Stimulated activated CD4-positive, alpha-beta T cell treated with anti-CD3 and anti-CD28 coated beads, Interleukin-15, amount 100 ng/mL, for 24 hours (primary cell): ENCODE measurements at places on chromosomes 12 and 14.

GRCh38 chr12:131872154-131873051 is 22.0 kb upstream of the ULK1 start:
- DNase-seq = no peak

DNA sequence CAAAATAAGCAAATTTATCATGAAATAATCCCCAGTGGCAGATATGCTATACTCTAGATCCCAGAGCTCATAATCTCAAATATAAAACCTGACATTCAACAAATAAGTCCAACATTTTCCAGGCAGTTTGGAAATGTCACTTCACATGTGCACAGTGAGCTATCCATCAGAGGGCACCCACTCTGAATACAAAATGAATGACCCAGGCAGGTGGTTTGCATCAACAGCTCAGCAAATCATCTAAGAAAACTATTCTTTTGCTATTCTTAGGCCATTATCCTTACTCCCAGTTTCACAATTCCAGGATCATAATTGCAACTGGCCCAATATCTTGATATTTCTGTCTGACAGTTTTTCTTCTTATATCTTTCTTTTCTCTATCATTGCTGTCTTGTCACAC is 38.5 kb downstream of the TRIM9 start:
- DNase-seq = no peak

GRCh38 chr14:57085801-57086200 is 182.9 kb downstream of the EXOC5 start:
- no peak for DNase-seq

- DNase-seq = no peak
These were observed 1.4 kb downstream of the ADIPOR2 start for GRCh38 chr12:1692226-1692625.

- DNase-seq = no peak
These were observed 58.7 kb upstream of the KCNA5 start for GRCh38 chr12:4984971-4985370.

GRCh38 chr12:103698752-103699560 is 111.9 kb downstream of the STAB2 start:
- peak; percentile 6 for DNase-seq

GRCh38 chr12:132972374-132972773 is 13.8 kb upstream of the ZNF26 start:
- no peak for DNase-seq

- no peak for DNase-seq
These were observed 90.8 kb downstream of the NTF3 start for GRCh38 chr12:5522432-5523335.

- peak; percentile 8 for DNase-seq
These were observed 809 bp downstream of the PRKD1 start for GRCh38 chr14:29926701-29927375.

GRCh38 chr12:56299308-56299852 is 750 bp downstream of the CS start:
- peak; percentile 39 for DNase-seq

DNA sequence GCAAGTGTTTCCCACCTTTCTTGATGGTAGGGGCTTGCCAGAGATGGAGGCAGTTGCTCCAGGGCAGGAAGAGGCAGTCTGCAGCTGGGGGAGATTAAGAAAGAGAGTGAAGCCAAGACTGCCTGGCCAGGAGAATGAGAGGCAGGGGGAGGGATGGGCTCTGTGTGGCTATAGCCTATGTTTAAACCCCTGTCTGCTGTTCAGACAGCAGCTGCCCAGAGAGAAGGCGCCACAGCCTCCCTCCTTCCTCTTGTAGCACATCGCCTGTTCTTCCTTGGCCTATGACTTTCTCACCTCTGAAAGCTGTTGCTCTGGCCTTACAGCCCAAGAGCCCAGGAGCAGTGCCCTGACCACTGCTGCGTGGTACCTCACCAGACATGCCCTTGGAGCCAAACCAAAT is 61.7 kb downstream of the EMP1 start:
- DNase-seq = no peak

- DNase-seq = no peak
These were observed 5.6 kb downstream of the SIX1 start for GRCh38 chr14:60643463-60644314.

DNA sequence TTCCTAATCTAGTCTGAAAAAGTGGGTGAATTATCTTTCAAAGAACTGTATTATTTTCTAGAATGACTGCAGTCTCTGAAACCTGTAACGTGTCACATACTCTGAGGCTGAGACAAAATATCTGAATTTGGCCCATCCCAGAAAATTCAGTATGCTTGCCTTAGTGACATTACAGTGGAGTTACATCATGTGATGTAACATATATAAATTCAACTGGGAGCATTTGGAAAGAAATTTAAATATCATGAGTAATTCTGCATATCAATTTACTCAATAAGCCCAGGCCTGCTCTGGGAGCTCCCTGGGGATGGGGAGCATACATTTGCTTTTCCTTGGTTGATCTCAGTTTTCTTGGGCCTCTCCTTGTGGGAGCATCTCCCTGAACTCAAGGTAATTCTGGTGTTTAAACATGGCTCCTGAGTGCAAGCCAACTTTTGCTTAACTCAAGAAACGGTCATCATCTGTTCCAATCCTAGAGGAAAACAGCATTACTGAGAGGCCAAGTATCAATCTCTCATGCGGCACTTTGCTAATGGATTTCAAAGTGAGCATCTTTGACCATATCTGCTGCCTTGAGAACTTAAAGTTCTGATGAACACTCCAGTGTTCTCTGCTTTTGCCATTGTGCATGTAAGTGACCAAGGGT is 54.4 kb downstream of the AKAP6 start:
- DNase-seq = no peak

GRCh38 chr12:62737188-62737587 is 197.8 kb downstream of the PPM1H start:
- DNase-seq = no peak

GRCh38 chr14:106505366-106505765 is 979.0 kb downstream of the TMEM121 start:
- DNase-seq = no peak

GRCh38 chr12:88571543-88571942 is 8.7 kb downstream of the KITLG start:
- DNase-seq = no peak

DNA sequence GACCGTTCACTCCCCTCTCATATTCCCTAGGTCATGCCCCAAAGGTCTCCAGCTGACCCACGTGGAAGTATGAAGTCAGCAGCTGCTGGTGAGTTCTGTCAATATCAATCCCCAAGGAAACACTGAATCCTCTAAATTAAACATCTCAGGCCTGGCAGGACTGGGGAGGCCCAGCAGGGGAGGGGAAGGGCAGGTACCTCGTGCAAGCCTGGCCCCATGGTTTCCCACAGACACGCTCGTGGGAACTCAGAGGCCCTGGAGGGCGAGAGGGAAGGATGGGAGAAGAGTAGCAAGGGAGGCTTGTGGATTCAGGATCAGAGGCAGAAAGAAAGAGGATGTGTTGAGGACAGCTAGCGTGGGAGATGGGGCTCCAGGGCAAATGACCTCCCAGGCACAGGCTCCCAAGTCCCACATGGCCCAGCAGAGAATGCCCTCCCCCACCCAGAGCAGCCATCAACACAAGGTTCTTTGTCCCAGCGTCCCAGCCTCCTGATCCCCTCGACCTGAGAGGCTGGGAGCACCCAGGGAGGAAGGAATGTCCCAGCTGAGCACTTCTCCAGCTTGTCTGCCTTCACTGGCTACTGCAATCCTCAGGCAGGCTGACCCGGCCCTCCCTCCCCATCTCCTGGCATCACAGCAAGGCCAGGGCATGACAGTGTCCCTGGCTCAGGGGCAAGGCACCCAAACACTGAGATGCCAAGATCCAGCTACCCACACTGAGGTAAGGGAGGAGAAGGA is 20.1 kb upstream of the RPLP0 start:
- DNase-seq = no peak

DNA sequence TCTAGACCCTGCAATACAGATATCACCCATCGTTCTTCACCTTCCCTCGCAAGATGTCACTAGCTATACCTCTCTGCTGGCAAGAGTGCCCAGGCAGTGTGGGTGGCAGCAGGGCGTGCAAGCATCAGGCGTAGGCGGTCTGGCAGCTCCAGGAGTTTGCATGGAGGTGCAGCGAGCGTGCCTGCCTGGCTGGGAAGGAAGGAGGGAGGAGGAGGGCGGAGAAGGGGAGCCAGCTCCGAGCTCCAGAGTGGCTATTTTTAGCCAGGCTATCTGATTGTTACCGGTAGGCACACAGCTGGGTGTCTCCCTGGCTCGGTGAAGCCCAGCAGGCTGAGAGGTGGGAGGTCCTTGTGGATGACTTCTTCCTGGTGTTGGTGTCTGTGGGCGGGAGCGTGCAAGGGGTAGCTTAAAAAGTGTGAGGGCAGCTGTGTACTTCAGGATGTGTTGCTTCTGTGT is 6.2 kb downstream of the FOXJ2 start:
- DNase-seq = peak; percentile 46

GRCh38 chr12:18421867-18422266 is 160.5 kb downstream of the PIK3C2G start:
- no peak for DNase-seq
